ENCODE measurements at places on chromosomes 12 and 14.

- DNase-seq = no peak
Observed at GRCh38 chr14:41355866-41356265, 250.8 kb upstream of the LRFN5 start.

- DNase-seq = no peak
Observed at GRCh38 chr14:85439696-85440328, 90.1 kb upstream of the FLRT2 start.

GRCh38 chr12:95815632-95816212 is 25.2 kb upstream of the NTN4 start:
- DNase-seq = no peak

- no peak for DNase-seq
Observed at GRCh38 chr14:33669111-33669510, 281.8 kb downstream of the EGLN3 start.

DNA sequence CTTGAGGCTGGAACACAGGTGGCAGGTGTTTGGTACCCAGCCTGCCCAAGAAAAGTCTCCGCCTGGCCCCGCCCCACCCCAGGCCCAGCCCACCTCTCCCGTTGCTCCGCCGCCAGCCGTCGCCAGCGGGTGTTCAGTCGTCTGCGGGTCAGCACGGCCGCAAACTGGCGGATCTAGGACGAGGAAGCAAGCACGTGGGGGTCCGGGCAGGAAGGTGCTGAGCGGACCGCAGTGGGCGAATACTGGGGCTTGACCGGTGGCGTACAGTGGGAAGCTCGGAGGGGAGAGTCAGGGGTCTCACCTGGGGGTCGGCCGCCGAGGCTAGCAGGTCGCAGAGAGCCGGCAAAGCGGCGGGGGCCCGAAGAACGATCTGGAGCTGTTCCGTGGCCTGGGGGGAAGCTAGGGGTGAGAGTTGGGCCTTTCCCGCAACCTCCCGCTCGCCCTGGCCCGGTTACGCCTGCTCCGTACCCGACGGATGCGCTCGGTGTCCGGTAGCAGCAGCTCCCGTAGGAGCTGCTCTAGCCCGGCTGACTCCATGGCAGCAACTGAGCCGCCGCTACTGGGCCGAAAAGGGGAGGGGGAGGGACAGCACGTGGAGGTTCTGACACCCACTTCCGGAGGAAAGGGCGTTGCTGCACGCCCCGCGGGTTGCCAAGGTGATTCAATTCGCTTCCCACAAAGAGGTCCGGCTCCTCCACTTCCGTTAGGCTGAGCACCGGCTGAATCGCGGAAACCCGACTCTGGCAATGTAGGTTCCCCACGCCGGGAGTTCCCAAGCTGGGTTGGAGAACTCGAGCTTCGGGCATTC is at the start of gene IPO4:
TSS of gene IPO4 (minus strand) at position 566 of the 808 bp plus-strand sequence. CDS start at position 537, 29 bp downstream.
- DNase-seq = peak; percentile 79

GRCh38 chr12:39252628-39253027 is 190.3 kb downstream of the KIF21A start:
- no peak for DNase-seq

- no peak for DNase-seq
Observed at GRCh38 chr12:1360441-1361210, 233.8 kb downstream of the FBXL14 start.

DNA sequence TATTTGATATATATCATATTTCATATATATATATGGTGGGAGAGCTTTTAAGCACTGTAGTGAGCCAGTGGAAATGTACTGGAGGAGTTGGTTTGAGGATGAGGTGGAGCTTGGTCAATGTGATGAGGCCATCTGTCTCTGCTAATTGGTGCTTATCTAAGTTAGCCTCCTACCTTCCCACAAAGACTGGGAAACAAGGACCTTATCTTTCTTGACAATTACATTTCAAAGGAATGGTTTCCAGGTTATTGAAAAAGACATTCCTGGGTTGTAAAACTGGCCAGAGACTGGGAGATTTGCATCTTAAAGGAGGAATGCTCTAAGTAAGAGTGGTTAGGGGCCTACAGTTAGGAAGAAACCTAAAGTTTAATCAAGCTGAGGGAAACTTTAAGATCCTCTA is 212.8 kb upstream of the SYT1 start:
- DNase-seq = no peak

- no peak for DNase-seq
Observed at GRCh38 chr12:108400056-108400455, 60.9 kb upstream of the CMKLR1 start.

DNA sequence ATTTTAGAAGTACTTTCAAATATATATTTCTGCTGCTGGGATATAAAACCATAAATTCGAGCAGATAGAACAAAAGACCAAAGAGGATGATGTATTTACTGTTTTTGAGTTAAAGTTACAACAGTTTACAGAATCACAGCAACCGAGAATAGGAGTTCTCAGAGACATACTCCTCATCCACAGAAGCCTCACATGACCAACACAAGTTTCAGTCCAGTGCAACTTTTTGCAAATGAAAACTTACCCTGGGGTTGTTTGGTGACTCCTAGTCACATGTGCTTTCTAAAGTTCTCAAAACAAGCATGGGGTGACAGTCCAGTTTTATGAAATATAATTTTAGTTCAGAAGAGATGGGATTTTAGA is 117.1 kb downstream of the PRKCH start:
- DNase-seq = no peak

DNA sequence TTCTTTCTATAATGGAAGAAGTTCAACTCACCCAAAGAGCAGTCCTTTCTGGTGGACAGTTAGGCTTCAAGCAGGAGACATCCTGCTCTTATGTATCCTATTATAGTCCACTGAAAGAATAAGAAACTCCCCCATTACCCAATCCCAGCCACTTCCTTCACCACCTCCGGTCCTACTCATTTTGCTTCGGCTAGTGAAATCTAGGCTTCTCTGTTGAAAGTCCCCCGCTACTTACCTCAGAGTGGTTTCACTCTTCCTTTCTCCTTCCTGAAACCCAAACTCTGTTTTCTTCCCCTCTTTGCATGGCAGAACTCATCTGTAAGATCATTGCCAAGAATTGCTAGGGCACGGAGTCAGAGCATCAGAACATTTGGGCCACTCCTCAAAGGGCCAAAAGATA is at the start of gene GPR84:
TSS of gene GPR84 (minus strand) at position 74 of the 400 bp plus-strand sequence. CDS start 635 bp downstream, outside the sequence.
- no peak for DNase-seq
